CD4-positive, alpha-beta memory T cell (primary cell): ENCODE measurements at places on chromosomes 13 and 19.
A peak's percentile ranks its signal among the peaks of the same experiment; 100 is the strongest.

DNA sequence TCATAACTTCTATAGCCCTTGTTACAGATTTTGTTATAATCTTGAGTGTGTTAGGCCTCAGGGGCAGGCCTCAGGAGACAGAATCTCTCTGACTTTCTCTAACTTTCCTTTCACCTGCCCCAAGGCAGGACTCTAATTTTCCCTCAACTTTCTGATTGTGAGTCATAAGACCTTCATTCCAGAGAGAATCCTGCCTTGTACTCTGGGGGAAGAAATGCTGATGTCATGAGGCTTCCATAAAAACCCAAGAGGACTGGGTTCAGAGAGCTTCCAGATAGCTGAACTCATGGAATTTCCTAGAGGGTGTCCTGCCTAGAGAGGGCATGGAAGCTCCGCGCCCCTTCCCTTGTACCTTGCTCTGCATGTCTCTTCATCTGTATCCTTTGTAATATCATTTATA lies 5.3 kb upstream of the KBTBD6 start:
- no peak overlapping the region for H3K4me3 ChIP-seq
- DNase-seq = no peak
- peaks cover 8% of the 10 kb centered on the region for H3K4me1 ChIP-seq
- H3K36me3 ChIP-seq = no peaks in the 10 kb centered on the region

- no peaks in the 10 kb centered on the region for H3K27me3 ChIP-seq
- H3K4me1 ChIP-seq = no peaks in the 10 kb centered on the region
- no peak overlapping the region for H3K27ac ChIP-seq
- no peaks in the 10 kb centered on the region for H3K36me3 ChIP-seq
Observed at GRCh38 chr13:72164811-72165210, 297.8 kb upstream of the DACH1 start.

DNA sequence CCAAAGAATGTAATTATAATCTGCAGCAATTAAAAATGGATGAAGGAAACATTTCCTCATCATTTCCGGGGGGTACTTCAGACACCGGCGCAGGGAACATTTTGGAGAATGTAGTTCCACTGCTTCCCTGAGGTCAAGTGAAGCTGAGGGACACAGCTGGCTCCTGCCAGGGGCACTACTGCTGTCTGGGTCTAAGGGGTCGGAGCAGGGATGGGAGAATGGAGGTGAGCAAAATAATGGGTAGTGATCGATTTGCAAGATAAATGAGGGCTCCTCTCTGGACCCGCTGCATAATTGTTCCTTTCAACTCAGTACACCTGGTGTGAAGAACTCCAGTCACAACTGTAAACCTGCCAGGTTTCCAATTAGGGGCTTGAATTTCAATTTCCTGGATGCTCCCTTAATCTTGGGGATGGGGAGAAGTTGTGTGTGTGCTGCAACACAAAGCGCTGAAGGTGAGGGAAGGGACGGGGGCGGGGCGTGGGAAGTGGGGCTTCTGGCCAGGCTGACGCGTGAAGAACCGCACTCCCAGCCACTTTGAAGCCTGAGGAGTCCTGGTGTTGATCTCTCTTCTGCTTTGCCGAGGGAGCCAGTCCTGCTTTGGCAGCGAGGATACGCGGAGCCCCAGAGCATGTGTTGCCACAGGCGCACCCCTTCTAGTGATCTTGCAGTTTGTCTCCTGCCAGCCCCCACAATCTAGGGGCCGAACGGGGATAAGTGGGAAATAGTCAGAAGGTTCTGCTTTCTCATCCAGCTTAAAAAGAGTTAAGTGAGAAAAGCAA lies 57.9 kb upstream of the PCDH8 start:
- DNase-seq = no peak
- no peaks in the 10 kb centered on the region for H3K27me3 ChIP-seq
- no peak overlapping the region for H3K27ac ChIP-seq
- no peak overlapping the region for H3K4me3 ChIP-seq
- no peaks in the 10 kb centered on the region for H3K36me3 ChIP-seq
- H3K4me1 ChIP-seq = no peaks in the 10 kb centered on the region

DNA sequence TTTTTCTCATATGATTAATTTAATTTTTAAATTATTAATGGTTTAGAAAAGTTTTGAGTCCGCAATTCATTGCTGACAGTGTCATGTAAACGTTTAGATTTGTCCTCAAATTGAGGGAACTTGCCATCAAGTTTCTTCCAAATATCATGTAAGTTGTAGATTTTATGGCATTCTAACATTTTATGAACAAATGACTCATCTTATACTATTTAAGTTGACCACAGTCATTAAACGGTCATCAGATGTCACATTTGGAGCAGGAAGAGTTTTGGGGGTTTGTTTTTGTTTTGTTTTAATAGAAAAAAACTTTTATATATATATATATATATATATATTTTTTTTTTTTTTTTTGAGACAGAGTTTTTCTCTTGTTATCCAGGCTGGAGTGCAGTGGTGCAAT lies 4.3 kb downstream of the ZNF114 start:
- H3K27ac ChIP-seq = no peak overlapping the region
- no peaks in the 10 kb centered on the region for H3K27me3 ChIP-seq
- H3K4me1 ChIP-seq = peaks cover 4% of the 10 kb centered on the region
- DNase-seq = no peak

DNA sequence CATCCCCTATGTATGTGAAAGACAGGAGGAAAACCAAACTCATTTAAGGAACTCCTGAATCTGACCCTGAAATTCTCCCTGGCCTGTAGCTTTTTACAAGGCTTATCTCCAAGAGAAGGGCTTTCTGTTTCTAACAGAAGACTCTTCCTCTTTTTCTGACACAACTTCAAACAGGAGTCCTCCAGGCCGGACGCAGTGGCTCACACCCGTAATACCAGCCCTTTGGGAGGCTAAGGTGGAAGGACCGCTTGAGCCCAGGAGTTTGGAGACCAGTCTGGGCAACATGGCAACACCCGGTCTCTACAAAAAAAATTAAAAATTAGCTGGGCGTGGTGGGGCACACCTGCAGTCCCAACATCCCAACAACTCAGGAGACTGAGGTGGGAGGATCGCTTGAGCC lies 41.9 kb downstream of the CARS2 start:
- peaks cover 3% of the 10 kb centered on the region for H3K4me1 ChIP-seq
- H3K4me3 ChIP-seq = no peak overlapping the region

- no peaks in the 10 kb centered on the region for H3K4me1 ChIP-seq
- no peak overlapping the region for H3K4me3 ChIP-seq
- no peak overlapping the region for H3K27ac ChIP-seq
- no peaks in the 10 kb centered on the region for H3K27me3 ChIP-seq
Observed at GRCh38 chr13:79678100-79678499, 197.1 kb downstream of the NDFIP2 start.

DNA sequence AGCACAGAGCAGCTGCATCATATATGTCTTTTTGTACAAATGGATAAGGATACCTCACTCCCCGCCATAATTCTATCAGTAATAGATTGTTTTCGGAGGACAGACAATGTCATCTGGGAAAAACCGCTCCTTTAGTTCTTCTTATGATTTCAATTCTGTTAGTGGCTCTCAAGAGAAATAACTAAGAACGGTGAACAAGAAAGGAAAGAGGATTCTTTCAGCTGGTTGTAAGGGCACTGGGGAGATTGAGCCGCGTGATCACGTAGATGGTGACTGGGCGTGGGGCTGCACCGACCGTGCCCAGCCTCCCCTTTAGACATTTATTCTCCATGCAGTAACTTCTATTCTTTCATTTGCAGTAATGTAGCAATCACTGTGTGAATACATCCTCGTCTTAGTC lies 99.4 kb upstream of the PEG3 start:
- no peak overlapping the region for H3K4me3 ChIP-seq
- no peaks in the 10 kb centered on the region for H3K4me1 ChIP-seq
- no peaks in the 10 kb centered on the region for H3K36me3 ChIP-seq
- no peaks in the 10 kb centered on the region for H3K27me3 ChIP-seq

- no peaks in the 10 kb centered on the region for H3K27me3 ChIP-seq
- peaks cover 5% of the 10 kb centered on the region for H3K4me1 ChIP-seq
- H3K27ac ChIP-seq = peak overlapping the region; percentile 39
- DNase-seq = peak; percentile 64
Observed at GRCh38 chr19:14048443-14049153, 13.3 kb downstream of the PALM3 start.

DNA sequence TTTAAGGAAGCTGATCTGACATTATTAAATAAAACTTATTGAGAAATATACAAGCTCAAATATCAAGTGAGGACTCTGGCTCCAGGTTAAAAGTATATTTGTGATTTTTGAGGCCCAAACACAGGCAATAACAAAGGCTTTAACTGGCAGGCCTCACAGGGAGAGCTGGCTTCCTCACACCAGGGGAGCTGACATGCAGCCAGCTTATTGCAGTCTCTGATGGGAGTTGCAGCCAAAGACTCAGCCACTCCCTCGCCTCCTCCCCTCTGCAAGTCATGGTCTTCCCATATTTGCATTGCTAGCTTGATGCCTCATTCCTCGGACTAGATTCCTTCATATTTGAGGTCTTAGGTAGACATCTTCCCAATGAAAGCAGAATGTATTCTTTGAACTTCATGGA lies 647.1 kb upstream of the SLITRK6 start:
- DNase-seq = no peak
- H3K4me1 ChIP-seq = no peaks in the 10 kb centered on the region
- H3K27me3 ChIP-seq = no peaks in the 10 kb centered on the region
- H3K36me3 ChIP-seq = no peaks in the 10 kb centered on the region

- H3K36me3 ChIP-seq = no peaks in the 10 kb centered on the region
- peaks cover 19% of the 10 kb centered on the region for H3K4me1 ChIP-seq
- H3K4me3 ChIP-seq = no peak overlapping the region
- H3K27ac ChIP-seq = no peak overlapping the region
Observed at GRCh38 chr13:79496188-79496587, 15.2 kb downstream of the NDFIP2 start.

DNA sequence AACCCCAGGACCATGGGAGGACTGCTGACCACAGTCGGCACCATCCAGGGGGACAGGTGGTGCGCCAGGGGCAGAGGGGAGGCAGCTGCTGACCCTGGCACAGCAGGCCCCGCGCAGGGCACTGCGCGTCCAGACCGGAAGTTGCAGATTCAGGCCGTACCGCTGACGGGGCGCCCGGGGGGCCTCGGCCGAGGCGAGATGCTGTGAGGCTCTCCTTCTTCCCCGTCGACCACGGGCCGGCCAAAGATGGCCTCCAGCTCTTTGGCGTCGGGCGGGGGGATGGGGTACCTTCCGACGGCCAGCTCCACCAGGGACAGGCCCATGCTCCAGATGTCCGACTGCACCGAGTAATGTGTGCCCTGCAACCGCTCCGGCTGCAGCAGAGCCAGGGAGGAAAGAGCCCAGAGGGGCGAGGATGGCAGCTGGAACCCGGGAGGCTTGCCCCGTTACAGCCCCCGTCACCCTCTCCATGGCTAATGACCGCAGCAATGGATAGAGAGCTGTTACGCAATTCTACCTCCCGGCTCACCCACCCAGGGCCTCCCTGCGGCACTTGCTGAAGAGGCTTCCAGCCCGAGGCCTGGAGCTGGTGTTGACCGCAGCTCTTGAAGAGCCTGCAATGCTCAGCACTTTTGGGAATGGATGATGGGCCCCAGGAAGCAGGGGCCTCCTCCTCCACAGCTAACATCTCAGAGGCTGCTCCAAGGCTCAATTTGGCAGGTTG lies 24.7 kb downstream of the MAP2K2 start:
- H3K36me3 ChIP-seq = peaks cover 28% of the 10 kb centered on the region
- no peak for DNase-seq
- H3K4me1 ChIP-seq = peaks cover 14% of the 10 kb centered on the region
- H3K4me3 ChIP-seq = no peak overlapping the region
- H3K27ac ChIP-seq = no peak overlapping the region

- H3K27me3 ChIP-seq = no peaks in the 10 kb centered on the region
- no peaks in the 10 kb centered on the region for H3K4me1 ChIP-seq
- H3K4me3 ChIP-seq = no peak overlapping the region
- DNase-seq = no peak
Observed at GRCh38 chr13:44711706-44712105, 135.6 kb upstream of the TSC22D1 start.

GRCh38 chr19:11624069-11624463 lies 26.8 kb downstream of the ZNF627 start:
- H3K27ac ChIP-seq = no peak overlapping the region
- no peaks in the 10 kb centered on the region for H3K36me3 ChIP-seq
- no peaks in the 10 kb centered on the region for H3K4me1 ChIP-seq
- H3K27me3 ChIP-seq = no peaks in the 10 kb centered on the region
- no peak overlapping the region for H3K4me3 ChIP-seq

DNA sequence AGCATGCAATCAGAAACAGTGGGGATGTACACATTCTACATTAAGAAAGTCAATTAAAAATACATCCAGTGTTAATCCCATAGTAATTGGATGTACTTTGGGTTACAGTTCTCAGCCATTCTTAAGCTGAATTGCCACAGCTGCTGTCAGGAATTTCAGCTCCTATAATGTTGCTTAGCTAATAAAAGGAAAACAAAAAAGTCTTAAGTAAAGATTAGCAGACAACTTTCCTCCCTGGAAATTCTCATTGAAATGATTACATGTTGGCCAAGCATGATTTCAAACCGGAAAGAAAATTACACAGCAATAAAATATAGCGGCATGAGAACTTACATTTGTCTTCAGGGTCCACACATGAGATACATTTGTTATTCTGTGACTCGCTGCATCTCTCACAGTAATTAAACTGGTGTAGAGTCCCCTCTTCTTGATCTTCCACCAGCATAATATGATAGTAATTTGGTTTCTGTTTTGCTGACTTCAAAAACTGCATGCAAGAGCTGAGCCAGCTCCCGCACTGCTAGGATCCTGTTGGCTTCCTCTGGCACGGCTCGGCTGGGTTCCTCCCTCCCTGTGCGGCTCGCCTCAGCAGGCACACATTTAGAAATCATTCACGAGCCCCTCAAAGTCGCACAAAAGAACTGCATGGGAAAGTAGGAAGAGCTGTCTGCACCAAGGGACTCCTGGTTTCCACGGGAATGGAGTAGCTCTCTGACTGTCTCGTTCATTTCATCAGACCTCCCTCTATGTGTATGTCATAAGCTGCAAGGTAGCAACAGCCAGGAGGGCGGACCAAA lies at the start of gene HTR2A:
TSS of gene HTR2A (minus strand) at position 713 of the 797 bp plus-strand sequence. CDS start 1,147 bp downstream, outside the sequence.
- H3K4me3 ChIP-seq = no peak within 1 kb of the TSS
- H3K27ac ChIP-seq = no peak within 1 kb of the TSS
- peaks cover 10% of the 10 kb centered on the region for H3K27me3 ChIP-seq
- peaks cover 13% of the 10 kb centered on the region for H3K4me1 ChIP-seq
